Lung microvascular endothelial cell (primary cell): ENCODE measurements at places on chromosomes 5 and 9.

DNA sequence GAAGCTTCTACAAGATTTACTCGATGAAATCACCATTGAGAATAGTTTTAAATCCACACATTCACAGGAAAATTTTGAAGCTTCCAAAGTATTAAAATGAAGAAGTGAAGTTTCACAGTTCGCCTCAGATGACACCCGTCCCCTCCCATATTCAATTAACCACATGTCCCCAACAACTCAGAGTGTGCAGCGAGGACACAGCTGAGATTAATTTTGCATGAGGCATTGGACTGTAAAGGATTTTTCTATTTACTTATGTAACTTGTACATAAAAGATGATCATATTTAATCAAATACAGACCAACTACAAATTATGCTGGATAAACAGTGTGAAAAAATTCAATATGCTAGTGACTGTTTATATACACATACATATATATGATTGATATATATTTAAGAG is 84.7 kb upstream of the OLFM1 start:
- DNase-seq = no peak

DNA sequence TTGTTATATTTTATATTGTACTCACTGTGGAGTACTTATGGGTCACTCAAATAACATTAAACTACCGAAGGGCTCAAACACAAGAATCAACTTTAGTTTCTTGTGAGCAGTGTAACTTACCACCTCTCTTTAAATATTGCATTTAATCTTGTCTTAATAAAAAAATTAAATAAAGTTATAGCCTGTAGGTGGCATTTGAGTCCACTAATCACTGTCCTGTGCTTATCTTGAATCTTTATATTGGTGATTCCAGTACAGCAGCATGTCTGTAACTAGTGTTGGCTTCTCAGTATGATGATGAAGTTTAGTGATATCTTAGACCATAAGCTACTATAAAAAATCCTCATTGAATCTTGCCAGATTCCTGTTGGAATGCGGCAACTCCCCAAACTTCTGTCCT is 313.8 kb downstream of the FAM170A start:
- DNase-seq = no peak

GRCh38 chr5:179120421-179120861 is 60.3 kb downstream of the ZNF354C start:
- DNase-seq = no peak

GRCh38 chr5:133935667-133935940 is 32.8 kb downstream of the C5orf15 start:
- no peak for DNase-seq

DNA sequence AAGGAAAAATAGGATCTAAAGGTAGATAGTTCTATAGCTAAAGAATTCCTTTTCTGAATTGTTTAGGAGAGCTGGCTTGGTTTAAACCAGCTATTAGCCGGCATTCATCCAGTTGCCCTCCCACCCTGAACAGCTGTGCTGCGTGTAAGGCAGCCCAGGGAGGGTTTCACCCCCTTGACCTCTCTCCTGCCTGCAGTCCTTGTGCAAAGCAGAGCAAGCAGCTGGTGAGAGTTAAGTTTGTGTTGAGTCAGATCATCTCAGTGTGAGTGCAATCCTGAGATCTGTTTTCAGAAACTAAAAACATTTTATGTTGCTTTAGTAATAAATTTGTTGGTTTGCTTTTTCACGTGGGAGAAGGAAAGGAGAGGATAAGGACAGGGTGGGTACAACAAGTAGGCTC is 13.0 kb downstream of the SLC25A25 start:
- DNase-seq = no peak

DNA sequence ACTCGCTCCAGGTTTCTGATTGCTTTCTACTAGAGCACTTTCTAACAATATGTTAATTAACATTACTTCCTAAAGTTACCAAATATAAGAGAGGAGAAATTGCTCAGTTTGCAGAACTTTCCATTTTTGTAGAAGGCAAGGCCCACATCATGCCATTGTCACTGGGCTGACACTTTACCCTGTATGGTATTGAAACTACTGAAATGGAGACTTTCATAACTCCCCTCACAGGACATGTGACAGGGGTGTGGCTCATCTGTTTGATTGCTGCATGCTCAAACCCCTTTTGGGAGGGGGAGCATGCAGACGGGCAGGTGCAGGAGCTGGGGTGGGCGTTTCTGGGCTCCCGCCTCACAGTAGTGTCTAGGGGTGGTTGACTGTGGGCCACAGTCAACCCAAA is 206.3 kb upstream of the GHR start:
- DNase-seq = no peak

DNA sequence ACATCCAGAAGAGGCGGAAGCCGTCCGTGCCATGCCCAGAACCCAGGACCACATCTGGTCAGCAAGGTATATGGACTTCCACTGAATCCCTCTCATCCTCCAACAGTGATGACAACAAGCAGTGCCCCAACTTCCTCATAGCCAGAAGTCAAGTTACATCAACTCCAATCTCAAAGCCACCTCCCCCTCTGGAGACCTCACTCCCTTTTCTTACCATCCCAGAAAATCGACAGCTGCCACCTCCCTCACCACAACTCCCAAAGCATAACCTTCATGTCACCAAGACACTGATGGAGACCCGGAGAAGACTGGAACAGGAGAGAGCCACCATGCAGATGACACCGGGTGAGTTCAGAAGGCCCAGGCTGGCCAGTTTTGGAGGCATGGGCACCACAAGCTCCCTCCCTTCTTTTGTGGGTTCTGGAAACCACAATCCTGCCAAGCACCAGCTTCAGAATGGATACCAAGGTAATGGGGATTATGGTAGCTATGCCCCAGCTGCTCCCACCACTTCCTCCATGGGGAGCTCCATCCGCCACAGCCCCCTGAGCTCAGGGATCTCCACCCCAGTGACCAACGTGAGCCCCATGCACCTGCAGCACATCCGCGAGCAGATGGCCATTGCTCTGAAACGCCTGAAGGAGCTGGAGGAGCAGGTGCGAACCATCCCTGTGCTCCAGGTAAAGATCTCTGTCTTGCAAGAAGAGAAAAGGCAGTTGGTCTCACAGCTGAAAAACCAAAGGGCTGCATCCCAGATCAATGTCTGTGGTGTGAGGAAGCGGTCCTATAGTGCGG is 130.3 kb upstream of the DMRT1 start:
- no peak for DNase-seq

DNA sequence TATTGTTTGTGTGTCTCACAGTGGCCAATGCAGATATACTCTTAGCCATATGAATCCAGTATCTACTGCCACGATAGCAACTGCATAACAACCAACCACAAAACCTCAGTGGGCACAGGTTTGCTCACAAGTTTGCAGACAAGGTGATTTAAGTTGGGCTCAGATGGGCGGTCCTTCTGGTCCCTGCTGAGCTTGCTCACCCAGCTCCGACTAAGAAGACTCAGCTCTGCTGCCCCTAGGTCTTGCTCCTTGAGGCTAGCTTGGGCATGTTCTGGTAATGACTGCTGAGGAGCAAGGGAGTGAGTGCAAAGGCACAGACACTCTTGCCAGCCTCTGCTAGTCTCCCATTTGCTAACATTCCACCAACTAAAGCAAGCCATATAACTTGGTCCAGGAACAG is 52.6 kb downstream of the MTX3 start:
- DNase-seq = no peak

DNA sequence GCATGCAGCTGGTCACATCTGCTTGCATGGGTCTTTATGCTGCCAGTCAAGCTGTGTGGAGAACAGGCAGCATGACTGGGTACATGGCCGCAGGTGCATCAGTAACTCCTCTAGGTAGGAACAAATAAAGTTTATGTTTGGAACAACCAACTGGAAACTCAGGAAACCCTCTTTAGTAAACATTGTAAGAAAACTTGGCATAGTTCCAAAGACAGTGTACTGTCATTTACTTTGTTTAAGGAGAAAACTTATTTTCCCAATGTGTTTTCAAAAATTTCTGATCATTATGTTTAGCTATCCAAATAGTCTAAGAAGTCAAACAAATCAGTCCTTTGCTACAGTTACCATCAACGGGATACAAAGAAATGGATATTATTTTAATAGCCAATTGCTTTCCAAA is 386.0 kb downstream of the CHSY3 start:
- DNase-seq = no peak
